Right ventricle myocardium superior (tissue), 1 donor: ENCODE measurements at places on chromosomes 4 and X. TPM values are rescaled to one million over a fixed set of nuclear protein-coding genes. Genes with fewer than 3 reads are reported as not detected.
A peak's percentile ranks its signal among the peaks of the same experiment; 100 is the strongest.

DNA sequence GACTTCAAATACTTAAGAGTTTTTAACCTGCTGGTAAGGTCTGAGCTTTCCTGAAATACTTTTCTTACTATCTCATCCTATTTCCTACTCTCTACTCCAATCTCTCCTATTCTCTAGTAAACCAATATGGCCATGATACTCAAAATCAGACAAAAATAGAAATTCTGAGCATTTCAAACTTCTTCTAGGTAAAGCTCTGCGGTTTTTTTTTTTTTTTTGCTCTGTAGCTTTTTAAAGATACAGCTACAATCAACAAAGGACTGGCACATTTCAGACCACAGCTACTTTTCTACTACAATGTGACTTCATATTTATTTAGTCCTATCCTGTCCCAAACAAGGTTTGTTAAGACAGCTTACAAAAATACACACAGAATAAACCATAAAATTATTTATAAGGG lies 31.1 kb downstream of the MAML3 start:
- no peak for DNase-seq

DNA sequence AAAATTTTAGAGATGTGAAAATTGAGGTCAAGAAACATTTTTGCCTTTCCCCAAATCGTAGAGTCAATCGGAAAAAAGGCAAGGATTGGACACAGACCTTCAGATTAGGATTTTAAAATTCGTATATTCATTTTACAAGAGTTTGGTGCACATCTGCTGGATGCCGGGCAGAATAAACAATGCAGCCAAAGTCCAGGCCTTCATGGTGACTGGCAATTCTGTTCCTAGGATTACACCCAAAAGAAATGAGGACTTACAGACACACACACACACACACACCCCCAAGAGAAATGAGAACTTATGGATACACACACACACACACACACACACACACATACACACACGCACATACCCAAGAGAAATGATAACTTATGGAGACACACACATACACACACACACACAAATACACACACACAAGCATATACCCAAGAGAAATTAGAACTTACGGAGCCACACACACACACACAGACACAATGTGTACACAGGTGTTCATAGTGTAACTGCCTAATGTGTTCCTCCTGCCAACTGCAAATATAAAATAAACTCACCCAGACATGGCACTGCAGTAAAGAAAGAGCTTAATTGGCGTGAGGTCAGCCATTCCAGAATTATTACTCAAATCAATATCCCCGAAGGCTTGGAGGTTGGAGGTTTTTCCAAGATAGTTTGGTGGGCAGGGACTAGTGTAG lies 165.7 kb upstream of the STS start:
- DNase-seq, result no peak

- DNase-seq, result no peak
Observed at GRCh38 chrX:6666624-6667023, 131.7 kb upstream of the VCX3A start.

- DNase-seq, result no peak
Observed at GRCh38 chr4:120286813-120287212, 220.2 kb upstream of the MAD2L1 start.

- DNase-seq, result no peak
Observed at GRCh38 chrX:55127692-55128091, 38.9 kb downstream of the PAGE2 start.

DNA sequence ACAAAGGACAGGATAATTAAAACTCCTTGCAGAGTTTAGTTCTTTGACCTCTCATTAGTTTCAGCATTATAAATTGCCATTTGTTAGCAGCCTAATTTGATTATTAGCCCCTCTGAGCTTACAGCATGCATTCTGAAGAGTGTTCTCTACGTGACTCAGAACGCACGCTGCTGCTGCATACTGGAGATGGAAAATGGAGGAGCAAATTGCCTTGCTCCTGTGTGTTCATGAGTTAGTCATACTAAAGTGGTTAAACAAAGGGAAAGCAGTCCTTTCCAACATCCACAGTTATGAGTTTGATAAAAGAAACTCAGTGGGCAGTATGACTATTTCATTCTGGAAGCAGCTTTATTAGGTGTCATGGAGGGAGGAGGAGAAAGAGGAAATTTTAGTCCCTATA lies 922.5 kb downstream of the RPA4 start:
- DNase-seq, result no peak

- peak; percentile 51 for DNase-seq
Observed at GRCh38 chrX:39726771-39727170, 371.0 kb downstream of the BCOR start.

GRCh38 chrX:43016021-43016420 lies 238.1 kb upstream of the PPP1R2C start:
- DNase-seq, result no peak

The MAGEB3 gene
- total RNA-seq, result not detected

GRCh38 chr4:9988933-9989332 lies 32.4 kb downstream of the SLC2A9 start:
- no peak for DNase-seq

DNA sequence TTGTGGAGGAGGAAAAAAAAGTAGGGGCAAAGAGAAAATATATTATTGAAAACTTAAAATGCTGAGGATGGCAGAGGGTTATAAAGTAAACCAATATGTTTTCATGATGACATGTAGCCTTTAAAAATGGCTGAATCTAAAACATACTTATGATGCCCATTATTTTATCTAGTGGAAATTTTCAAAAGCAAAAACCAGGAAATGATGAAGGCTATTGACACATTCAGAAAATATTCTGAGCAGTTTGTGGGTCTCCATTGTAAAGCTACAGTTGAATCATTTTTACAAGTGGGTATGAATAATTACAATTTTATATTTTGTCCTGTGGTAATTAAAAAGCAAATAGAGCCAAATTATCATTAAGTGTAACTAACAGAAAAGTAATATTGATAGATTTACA lies 10.7 kb downstream of the PLS3 start:
- no peak for DNase-seq

DNA sequence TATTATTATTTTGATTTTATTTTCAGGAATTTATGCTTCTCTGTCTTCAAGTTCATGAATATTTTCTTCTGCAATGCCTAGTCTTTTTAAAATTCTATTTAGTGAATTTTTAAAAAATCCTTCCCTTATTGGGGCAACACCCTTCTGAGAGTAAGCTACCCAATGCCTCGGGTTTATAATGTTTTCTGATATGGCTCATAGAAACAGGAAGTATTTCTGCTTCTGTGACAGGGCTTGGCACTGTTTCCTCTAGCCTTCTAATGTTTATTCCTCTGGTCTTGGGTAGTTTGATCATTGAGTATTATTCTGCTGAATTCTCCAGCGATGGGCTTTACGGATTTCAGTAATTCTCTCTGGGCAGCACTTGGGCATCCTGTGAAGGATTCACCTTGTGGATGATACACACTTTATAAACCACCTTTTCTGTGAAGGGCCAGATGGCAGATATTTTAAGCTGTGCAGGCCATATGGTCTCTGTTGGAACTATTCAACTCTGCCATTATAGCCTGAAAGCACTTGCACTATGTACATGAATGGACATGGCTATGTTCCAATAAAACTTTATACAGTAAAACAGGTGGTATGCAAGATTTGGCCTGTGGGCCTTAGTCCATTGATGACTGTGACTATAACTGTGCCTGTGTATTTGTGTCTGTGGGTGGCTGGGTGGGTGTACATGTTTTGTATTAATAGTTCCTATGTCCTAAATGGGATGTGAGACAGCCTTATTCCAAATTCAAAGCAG lies 95.9 kb upstream of the FAT1 start:
- no peak for DNase-seq

The CXCL5 gene
- 0.11 TPM for total RNA-seq

DNA sequence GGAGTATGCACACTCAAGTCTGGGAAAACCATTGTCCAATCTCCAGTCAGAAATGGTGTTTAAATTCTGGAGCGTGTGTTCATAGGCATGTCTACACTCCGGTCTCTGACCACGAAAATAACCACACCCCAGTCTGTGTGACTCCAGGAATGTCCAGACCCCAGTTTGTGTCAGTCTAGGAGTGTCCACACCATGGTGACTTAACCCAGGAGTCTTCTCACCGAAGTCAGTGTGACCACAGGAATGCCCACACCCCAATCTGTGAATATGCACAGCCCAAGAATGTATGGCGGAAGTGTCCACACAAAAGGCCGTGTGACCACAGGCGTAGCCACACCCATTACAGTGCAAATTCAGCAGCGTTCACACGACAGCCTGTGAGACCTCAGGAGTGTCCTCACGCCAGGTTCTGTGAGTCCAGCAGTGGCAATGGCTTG lies 11.4 kb downstream of the FTSJ1 start:
- DNase-seq, result no peak

The PRSS12 gene
- not detected for total RNA-seq

- no peak for DNase-seq
Observed at GRCh38 chr4:20017070-20017776, 234.5 kb upstream of the SLIT2 start.

The IL21 gene
- total RNA-seq, result not detected

The MAGEA11 gene
- not detected for total RNA-seq

DNA sequence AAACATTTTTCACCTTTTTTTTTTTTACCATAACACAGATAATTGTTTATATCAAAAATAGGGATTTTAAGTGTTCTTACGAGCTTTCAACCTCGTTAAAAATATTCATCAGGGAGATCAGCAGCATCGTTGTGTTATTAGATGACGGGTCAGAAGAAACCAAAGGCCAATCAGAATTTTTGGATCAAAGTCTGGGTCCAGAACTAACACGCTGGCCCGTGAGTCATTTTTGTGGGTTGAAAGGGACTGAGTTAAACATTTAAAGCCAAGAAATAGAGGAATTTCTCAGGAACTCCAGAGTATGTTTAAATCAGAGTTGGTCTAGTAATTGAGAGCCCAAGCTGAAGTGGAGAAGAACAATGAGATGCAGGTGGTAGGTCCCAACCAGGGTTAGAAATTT lies 170.8 kb downstream of the TLL1 start:
- no peak for DNase-seq

DNA sequence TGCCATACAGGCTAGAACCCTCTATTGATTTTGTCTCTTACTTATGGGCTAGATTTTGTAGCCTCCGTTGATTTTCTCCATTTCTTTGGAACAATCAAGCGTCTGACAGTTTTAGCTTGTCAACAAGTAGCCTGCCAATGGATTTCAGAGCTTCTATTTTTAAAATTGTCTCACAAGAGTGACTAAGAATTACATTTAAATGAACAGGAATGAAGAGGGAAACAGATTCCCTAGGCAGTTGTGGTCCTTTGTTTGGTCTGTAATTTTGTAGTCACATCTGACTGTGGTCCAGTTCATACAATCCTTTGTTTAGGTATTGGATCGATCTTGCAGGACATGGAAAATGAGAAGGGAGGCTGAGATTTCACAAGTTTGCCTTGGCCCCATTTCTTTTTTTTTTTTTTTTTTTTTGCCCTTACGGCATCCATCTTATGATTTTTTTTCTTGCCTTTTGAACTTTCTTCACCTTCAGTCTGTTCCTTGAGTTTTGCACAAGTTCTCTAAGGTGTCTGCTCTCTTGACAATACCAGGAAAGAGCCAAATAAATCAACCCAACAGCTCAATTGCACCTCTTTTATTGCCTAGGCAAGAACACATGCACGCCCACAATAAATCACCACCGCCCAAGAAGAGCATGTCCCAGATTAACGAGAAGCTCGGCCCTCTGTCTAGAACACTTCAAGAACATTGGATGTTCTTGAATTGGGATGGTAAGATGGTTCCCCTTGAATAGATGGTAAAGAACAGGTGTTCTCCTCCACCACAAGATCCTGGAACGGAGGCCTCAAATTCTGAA lies 86.5 kb upstream of the EGFL6 start:
- no peak for DNase-seq

DNA sequence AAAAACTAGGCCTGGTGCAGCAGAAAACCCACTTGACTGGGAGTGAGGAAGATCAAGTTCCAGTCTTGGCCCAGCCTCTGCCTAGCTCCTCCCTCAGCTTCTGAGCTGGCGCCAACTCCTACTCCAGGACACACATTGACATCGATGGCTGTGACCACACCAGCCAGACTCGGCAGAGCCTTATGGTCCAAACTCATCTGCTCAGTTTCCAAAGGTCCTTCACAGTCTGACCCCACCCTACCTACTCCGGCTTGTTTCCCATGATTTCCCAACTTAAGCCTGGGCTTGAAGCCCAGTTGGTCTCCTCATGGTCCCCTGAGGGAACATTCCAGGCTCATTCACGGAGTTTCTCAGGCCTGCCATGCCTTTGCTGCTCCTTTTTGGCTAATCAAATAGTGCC lies 10.1 kb downstream of the ELF4 start:
- DNase-seq, result peak; percentile 74

DNA sequence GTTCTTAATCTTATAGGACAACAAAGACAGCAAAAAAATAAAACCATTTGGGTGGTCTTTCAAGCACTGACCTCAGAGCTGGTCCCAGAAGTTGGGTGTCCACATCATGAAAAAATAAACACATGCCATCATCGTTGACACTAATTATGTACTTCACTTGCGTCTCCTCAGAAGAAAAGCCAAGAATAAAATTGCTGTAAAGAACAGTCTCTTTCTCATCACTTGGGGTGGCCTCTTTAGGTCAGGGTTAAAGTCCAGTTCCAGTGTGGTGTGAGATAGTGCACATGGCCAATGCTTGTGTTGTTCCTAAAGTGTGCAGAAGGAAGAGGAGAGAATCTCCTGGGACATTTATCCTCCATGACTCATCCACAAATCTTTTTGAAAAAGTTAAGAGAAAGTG lies 49.5 kb upstream of the IBSP start:
- DNase-seq, result no peak

The RAB33A gene
- total RNA-seq, result 0.24 TPM

The NAT8L gene
- total RNA-seq, result 1.00 TPM

The SLC10A4 gene
- not detected for total RNA-seq

DNA sequence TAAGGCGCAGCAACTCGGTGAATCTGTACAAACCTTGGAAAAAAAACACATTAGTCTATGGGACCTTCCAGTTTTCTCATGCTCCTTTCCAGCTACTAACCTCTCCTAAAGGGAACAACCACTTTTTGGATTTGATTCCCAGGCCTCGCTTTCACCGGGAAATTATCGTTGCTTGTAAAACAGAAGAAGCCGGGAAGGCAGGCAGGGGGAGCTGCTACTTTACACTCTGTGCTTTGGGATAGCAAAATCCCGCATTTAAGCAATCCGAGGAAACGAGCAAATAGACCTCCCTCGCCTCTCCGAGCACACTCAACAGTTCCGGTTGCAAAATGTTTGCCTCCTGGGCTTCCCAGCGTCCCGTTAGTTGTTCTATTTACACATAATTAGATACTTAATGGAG lies 1.2 kb downstream of the CD38 start:
- DNase-seq, result peak; percentile 74

GRCh38 chr4:48774760-48775710 lies 5.0 kb downstream of the FRYL start:
- no peak for DNase-seq
